Fibroblast of skin of left quadriceps (primary cell): ENCODE measurements at places on chromosomes 3 and 15.

GRCh38 chr15:64046421-64047153 lies at the start of gene DAPK2:
Gene DAPK2 (minus strand): TSS chr15:64046485. CDS start chr15:64040261, 6,224 bp downstream.
- DNase-seq: peak; percentile 31

DNA sequence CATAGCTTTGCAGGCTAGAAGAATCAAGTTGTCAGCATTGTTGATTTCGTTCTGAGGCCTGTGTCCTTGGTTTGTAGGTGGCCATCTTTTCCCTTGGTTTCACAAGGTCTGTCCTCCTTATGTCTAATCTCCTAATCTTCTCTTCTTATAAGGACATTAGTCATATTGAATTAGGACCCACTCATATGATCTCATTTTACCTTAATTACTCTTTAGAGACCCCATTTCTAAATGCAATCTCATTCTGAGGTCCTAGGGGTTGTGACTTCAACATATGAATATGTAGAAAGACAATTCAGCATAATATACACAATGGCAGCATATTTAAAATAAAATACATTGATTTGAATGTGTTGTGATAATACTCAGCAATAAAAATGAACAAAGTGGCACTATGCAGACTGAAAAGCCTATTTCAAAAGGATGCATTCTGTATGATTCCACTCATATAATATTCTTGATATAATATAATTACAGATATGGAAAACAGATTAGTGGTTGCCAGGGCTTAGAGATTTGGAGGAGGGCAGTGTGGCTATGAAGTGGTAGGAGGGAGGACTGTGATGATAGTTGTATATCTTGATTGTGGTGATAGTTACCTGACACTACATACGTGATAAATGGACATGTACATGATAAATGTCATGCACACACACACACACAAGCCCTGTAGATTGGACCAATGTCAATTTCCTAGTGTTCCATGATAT lies 431.0 kb downstream of the EPHA6 start:
- DNase-seq: no peak

- no peak for DNase-seq
Measured at GRCh38 chr3:172170841-172171240, 131.5 kb downstream of the FNDC3B start.

GRCh38 chr15:62732078-62732477 lies 310.5 kb upstream of the TPM1 start:
- DNase-seq: no peak

GRCh38 chr15:66848686-66849392 lies 146.8 kb downstream of the SMAD6 start:
- DNase-seq: no peak

- no peak for DNase-seq
Measured at GRCh38 chr3:168248383-168249204, 152.9 kb upstream of the GOLIM4 start.

DNA sequence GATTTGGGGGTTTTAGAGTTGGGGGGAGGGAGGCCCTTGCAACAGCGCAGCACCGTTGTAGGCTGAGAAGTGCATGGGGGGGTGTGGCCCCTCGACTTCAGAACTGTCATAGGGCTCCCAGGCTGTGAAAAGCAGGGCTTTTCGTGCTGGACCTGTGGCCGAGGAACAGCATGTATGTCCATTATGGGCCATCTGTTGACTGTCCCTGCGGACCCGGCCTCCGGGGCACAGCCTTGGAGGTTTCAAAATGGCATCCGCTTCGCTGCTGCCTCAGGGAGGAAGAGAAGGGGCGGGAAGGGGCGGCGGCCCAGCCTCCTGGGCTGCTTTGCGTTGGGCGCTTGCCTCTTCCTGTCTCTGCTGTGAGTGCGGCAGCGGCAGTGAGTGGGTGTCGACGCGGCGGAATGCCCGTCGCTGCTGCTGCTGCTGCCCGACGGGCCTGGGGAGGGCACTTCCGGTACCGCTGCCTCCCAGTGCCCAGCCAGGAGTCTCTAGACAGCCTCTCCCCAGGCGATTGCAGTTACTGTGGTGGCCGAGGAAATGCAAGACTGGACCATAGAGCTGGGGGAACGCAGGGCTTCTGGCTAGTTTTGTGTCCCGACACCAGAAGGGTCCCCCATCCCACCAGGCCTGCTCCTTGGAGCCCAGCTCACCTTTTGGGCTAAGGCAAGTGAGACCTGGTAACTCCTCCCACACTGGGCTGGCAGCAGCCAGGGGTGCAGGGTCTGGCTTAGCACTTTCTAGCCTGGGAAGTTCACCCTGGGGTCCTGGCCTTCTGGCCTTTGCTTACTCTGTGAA lies 1.9 kb downstream of the GNAI2 start:
- DNase-seq: peak; percentile 48

DNA sequence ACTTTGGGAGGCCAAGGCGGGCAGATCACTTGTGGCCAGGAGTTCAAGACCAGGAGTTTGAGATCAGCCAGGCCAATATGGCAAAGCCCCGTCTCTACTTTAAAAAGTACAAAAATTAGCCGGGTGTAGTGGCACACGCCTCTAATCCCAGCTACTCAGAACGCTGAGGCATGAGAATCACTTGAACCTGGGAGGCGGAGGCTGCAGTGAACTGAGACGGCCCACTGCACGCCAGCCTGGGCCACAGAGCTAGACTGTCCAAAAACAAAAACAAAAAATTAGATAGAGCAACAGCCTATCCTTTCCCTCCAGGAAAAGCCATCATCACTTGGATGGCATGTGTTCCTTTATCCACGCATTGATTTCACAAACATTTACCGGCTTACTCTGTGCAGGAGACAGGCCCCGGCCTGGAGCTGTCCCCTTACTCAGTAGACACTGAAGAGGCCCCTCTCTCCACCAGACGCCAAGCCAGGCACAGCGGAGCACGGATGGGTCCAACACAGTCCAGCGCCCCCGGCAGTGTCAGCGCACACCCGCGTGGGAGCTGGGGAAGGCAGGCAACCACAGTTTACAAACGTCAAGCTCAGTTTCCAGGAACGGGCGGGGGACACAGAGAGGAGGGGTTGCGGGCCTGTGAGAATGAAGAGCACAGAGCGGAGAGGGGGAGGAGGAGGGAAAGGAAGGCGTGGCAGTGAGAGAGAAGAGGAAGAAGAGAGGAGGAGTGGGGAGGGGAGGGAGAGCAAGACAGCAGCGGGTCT lies 3.1 kb downstream of the GP5 start:
- DNase-seq: peak; percentile 42

DNA sequence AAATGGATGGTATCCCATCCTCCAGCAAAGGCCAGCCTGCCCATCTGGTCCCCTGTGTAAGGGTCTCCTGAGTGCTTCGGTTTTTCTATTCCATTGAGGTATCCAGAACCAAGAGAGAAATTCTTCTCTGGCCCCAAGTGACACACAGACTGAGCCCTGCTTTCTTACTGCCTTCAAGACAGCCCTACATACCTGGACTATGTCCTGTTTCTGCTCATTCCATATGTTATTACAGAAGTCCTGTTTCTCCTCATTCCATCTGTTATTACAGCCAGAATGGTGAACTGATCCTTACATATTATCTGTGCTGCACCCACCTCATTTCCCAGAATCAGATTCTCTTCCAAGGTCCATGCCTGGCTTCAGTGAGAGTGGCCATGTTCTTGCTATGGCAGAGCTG lies 115.2 kb downstream of the DCLK3 start:
- no peak for DNase-seq
